ENCODE measurements at places on chromosomes 2 and 18.
A peak's percentile ranks its signal among the peaks of the same experiment; 100 is the strongest.

DNA sequence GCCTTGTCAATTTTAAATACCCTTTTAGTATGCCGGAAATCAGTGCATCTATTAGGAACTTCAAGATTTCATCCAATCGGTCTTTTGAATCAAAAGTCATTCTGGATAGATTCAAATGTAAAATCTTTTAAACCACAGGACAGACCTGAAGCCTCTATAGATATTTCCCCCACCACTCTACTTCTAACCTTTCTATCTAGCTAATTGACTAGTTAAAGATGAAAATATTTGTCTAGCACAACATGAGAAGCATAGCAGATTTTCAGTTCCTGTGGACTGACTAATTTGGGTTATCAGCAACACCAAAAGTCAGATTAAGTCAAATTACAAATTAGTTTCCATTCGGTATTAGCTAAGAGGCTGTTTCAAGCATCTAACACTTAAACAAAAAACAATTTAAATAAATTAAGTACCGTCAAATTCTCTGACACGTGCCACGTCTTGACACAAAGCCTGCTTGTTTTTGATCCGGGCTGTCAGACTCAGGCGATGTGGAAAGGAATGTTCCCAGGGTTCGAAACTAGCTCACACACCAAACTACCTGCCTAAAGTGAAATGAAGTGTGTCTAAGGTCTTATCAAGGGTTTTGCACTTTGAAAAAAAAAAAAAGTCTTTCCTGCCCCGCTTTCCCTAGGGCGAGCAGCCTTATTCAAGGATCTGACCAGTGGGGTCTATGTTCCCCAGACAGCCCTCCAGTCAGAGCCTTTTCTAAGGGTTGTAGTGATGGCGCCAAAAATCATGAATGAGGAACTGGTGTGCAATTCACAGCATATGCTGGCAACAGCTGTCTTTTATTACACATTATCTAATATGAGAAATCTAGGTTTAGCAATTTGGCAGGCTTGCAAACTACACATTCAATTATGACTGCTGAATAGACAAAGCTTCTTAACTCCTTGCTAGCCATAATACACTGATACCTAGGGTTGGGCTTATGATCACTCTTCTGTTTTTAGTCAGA, 4.7 kb downstream of the CYTIP start:
- H3K27me3 ChIP-seq = no peaks in the 10 kb centered on the region
- H3K4me1 ChIP-seq = no peaks in the 10 kb centered on the region
- no peak overlapping the region for H3K4me3 ChIP-seq

GRCh38 chr2:187469538-187469937, 21.5 kb upstream of the CALCRL start:
- no peak overlapping the region for H3K27ac ChIP-seq
- H3K27me3 ChIP-seq = no peaks in the 10 kb centered on the region
- no peak for DNase-seq

GRCh38 chr2:86201671-86202335, 2.5 kb downstream of the MRPL35 start:
- no peaks in the 10 kb centered on the region for H3K27me3 ChIP-seq
- no peaks in the 10 kb centered on the region for H3K4me1 ChIP-seq
- no peak overlapping the region for H3K27ac ChIP-seq
- peak; percentile 35 for DNase-seq
- no peaks in the 10 kb centered on the region for H3K36me3 ChIP-seq
- no peak overlapping the region for H3K4me3 ChIP-seq

- H3K4me1 ChIP-seq = no peaks in the 10 kb centered on the region
- H3K4me3 ChIP-seq = no peak overlapping the region
- DNase-seq = peak; percentile 42
- H3K27ac ChIP-seq = no peak overlapping the region
- no peaks in the 10 kb centered on the region for H3K36me3 ChIP-seq
Observed at GRCh38 chr2:170740660-170741059, 25.5 kb downstream of the SP5 start.

GRCh38 chr2:9266711-9267110, 60.1 kb downstream of the ASAP2 start:
- H3K27ac ChIP-seq = no peak overlapping the region
- H3K4me3 ChIP-seq = no peak overlapping the region
- no peaks in the 10 kb centered on the region for H3K4me1 ChIP-seq
- DNase-seq = no peak
- no peaks in the 10 kb centered on the region for H3K27me3 ChIP-seq
- no peaks in the 10 kb centered on the region for H3K36me3 ChIP-seq

DNA sequence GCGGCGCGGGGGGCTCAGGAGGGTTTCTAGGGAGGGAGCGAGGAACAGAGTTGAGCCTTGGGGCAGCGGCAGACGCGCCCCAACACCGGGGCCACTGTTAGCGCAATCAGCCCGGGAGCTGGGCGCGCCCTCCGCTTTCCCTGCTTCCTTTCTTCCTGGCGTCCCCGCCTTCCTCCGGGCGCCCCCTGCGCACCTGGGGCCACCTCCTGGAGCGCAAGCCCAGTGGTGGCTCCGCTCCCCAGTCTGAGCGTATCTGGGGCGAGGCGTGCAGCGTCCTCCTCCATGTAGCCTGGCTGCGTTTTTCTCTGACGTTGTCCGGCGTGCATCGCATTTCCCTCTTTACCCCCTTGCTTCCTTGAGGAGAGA, 5.2 kb downstream of the PROC start:
- no peak overlapping the region for H3K27ac ChIP-seq
- H3K36me3 ChIP-seq = no peaks in the 10 kb centered on the region
- no peak overlapping the region for H3K4me3 ChIP-seq

- H3K4me3 ChIP-seq = no peak overlapping the region
- DNase-seq = no peak
- H3K27me3 ChIP-seq = no peaks in the 10 kb centered on the region
- peaks cover 18% of the 10 kb centered on the region for H3K4me1 ChIP-seq
- H3K36me3 ChIP-seq = no peaks in the 10 kb centered on the region
Observed at GRCh38 chr18:80105369-80106167, 3.5 kb upstream of the ADNP2 start.

DNA sequence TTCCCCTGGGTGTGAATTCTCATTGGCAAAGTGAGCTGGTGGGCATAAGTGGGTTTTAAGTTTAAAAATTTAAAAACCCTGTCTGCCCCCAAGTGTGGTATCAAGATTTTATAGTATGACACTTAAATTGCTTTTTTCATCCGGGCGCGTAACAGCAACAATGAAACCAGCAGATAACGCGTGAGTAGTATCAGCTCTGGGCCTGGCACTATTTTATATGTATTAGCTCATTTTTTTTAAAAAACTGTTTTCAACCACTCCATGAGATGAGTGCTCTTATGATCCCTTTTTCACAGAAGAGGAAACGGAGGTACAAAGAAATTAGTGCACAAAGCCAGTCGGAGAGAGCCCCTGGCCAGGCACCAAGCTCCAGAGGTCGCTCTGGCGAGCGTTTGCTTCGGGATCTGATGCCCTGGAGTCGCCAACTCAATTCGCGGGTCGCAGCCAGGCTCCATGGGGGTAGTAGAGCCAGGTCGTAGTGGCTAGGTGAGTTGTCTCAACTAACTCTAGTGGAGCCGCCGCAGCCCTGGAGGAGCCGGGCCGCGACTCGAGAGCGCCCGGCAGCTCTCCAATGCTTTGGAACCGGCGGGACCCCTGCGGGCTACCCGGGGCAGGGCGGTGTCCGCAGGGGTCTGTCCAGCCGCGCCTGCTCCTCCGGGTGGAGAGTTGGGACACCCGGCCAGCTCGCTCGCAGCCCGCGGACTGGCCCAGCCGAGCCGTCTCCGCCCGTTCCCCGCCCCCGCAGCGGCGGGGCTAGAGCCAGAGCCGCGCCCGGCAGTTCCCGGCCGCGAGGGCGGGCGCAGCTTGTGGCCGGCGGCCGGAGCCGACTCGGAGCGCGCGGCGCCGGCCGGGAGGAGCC, at the start of gene IL1R1:
TSS of gene IL1R1 (plus strand) at position 777 of the 859 bp plus-strand sequence. CDS start 14,979 bp downstream, outside the sequence.
- no peaks in the 10 kb centered on the region for H3K36me3 ChIP-seq
- no peaks in the 10 kb centered on the region for H3K27me3 ChIP-seq
- DNase-seq = peak; percentile 56
- H3K4me1 ChIP-seq = no peaks in the 10 kb centered on the region
- peak within 1 kb of the TSS; percentile 7 for H3K4me3 ChIP-seq

DNA sequence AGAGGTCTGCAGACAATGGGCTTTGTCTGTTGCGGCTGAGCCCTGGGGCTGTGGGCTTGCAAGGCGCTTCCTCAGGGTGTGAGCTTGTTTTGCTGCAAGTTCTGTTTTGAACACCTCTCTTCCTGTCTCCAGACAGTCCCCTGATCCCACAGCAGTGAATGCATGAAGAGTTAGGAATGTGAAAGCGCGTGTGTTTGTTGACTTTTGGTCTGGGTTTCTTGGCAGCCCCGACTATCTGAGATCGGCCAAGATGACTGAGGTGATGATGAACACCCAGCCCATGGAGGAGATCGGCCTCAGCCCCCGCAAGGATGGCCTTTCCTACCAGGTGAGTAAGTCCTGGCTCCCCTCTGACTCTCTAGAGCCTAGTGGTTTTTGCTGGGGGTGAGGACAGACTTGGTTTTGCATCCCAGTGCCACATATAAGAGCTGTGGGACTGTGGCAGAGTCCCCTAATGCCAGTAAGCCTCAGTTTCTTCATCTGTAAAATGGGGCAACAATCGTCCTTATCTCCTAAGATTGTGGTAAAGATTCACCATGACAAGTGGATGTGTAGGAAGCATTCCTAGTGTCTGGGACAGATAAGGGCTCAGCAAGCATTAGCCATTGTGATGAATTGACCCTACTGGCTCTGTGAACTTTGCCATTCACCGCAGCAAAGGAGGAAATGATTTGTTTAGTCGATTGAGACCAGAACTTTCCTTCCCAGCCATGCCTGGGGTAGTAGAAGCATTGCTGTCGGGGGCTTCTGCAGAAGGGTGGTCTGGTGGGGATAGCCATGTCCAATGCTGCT, 3.0 kb downstream of the LBH start:
- no peak overlapping the region for H3K4me3 ChIP-seq
- H3K27me3 ChIP-seq = no peaks in the 10 kb centered on the region
- DNase-seq = peak; percentile 97

DNA sequence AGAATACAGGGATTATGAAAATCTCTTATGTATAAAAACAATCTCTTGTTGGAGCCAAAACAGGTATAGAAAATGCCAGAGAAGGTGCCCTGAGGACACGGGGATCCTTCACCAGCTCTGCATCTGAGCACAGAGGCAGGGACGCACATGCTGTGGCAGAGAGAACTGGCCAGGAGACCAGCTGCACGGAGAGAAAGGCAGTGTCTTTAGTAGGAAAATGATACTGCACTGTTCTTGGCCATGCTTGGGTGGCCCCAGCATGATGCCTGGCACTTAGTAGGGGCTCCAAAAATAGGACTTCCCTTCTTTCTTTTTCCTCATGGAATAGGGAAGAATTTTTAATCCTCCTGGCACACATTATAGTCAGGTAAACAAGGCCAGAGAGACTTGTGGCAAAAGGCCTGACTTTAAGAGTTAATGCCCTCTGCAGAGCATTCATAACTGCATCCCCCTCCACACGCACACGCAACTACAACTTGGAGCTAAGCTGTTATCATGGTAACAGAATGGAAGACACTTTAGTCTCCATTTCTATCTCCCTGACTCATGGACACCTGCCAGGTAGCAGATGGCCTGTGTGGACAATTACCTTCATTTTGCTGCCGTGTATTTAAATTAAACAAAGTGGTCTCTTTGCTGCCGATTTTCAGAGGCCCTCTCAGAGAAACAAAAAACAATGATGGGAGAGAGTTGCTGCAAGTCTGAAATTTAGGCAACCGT, 59.7 kb upstream of the DNMT3A start:
- no peak overlapping the region for H3K4me3 ChIP-seq
- no peaks in the 10 kb centered on the region for H3K27me3 ChIP-seq
- H3K27ac ChIP-seq = no peak overlapping the region
- H3K36me3 ChIP-seq = no peaks in the 10 kb centered on the region

DNA sequence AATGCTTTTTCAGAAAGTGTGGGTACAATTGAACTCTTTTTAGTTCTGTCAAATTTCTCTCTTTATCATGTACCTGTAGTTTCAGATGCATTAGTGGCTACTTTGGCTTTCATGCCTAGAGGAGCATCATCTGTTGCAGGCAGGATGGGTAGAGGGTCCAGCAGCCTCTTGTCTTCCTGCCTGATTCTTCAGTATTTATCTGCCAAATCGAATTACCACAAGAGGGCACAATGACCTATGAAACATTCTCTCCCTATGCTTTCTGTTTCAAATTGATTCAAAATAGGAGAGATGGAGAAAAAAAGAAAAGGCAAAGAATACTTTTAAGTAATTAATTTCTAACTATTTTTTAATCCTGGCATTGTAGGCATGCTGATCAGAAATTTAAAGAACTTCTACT, 477.2 kb downstream of the TRIB2 start:
- peak; percentile 72 for DNase-seq
- H3K27ac ChIP-seq = no peak overlapping the region
- no peaks in the 10 kb centered on the region for H3K36me3 ChIP-seq
- no peak overlapping the region for H3K4me3 ChIP-seq

DNA sequence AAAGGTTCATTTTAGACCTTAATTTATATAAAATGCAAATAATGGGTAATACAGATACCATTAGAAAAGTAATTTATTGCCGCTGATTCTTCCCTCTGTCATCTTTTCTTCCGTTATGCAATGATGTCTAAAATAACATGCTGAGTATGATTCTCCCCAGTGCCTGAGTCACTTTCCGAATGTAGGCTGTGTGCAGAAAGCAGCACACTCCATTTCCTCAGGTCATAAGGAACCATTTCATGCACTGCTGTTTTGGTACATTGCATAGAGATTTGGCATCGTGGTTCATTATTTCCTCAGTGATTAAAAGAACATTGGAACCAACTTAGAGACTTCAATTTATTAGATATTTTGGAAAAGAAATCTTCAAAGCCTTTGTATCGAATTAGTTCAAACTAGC, 173.5 kb downstream of the CDH2 start:
- H3K27ac ChIP-seq = no peak overlapping the region
- no peaks in the 10 kb centered on the region for H3K27me3 ChIP-seq
- no peaks in the 10 kb centered on the region for H3K4me1 ChIP-seq
- H3K4me3 ChIP-seq = no peak overlapping the region

GRCh38 chr18:44740000-44740399, 59.3 kb downstream of the SETBP1 start:
- DNase-seq = peak; percentile 71
- H3K4me3 ChIP-seq = no peak overlapping the region
- no peak overlapping the region for H3K27ac ChIP-seq
- no peaks in the 10 kb centered on the region for H3K36me3 ChIP-seq
- H3K27me3 ChIP-seq = no peaks in the 10 kb centered on the region

GRCh38 chr2:51304311-51304710, 272.4 kb upstream of the NRXN1 start:
- H3K36me3 ChIP-seq = no peaks in the 10 kb centered on the region
- DNase-seq = no peak
- no peaks in the 10 kb centered on the region for H3K4me1 ChIP-seq
- H3K27ac ChIP-seq = no peak overlapping the region
- no peaks in the 10 kb centered on the region for H3K27me3 ChIP-seq
- H3K4me3 ChIP-seq = no peak overlapping the region

DNA sequence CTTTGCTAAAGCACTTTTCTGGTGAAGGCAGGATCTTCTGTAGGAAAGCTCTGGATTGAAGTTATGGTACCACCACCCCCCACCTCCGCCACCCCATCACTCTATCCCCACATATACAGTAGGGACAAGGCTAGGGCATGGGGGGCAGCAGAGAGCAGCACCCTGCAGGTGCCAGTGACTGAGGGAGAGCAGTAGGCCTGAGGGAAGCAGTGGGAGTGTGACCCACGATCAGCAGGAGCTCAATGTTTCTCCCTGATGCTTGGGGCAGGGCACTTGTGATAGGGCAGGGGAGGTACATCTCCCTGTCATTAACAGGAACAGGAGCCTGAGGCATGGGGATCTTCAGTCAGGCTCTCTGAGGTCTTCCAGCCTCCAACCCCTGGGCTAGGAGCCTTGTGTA, 121.6 kb downstream of the ZFP36L2 start:
- H3K27ac ChIP-seq = no peak overlapping the region
- DNase-seq = no peak
- no peaks in the 10 kb centered on the region for H3K27me3 ChIP-seq
- no peak overlapping the region for H3K4me3 ChIP-seq
- peaks cover 2% of the 10 kb centered on the region for H3K4me1 ChIP-seq

GRCh38 chr2:239563561-239563960, 162.7 kb upstream of the HDAC4 start:
- H3K27me3 ChIP-seq = no peaks in the 10 kb centered on the region
- DNase-seq = no peak
- no peaks in the 10 kb centered on the region for H3K4me1 ChIP-seq

Data from mesendoderm (in vitro differentiated cells).